OCI-LY7 (cell line): ENCODE measurements at places on chromosomes 16 and 17. TPM values are rescaled to one million over a fixed set of nuclear protein-coding genes. Genes with fewer than 3 reads are reported as not detected.

- DNase-seq: no peak
These were observed 3.4 kb downstream of the ANKRD40CL start for GRCh38 chr17:50763716-50764475.

DNA sequence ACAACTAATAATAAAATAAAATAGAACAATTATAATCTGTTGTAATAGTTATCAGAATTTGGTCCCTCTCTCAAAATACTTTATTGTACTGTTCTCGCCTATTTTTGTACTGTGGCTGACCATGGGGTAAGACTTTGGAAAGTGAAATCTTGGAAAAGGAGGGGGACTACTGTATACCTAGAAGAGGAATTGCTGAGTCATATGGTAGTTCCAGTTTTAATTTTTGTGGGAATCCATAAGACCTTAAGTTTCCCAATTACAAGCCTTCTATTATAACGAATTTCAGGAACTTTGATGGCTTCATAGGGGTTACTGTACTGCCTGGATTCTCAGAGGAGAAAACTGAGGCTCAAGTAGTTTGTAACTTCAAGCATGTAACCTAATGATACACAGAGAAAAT lies 35.5 kb downstream of the TNRC6A start:
- no peak for DNase-seq

ARL5C gene
- 0.65 and 0.68 TPM in 2 replicates for total RNA-seq

DNA sequence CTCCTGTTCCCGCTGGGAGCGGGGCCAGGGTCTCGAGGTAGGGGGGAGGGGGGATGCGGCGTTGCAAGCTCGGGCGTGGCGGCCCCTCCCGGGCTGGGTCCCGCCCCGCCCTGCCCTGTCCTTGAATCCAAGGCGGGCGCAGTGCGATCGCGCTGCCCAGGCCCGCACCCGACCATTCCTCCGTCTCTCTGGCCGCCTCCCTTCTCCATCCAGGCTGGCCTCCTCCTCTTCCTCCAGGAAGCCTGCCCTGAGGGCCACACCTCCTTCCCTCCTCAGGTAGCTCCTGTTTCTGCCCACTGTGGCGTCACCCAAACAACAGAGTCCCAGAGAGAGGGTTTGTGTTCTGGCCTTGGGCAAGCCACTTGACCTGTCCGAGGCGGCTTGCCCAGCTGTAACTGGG lies 43.0 kb upstream of the TAC4 start:
- DNase-seq: no peak

SHCBP1 gene
- total RNA-seq: 49.5 and 49.6 TPM in 2 replicates

GRCh38 chr16:2779978-2780898 lies 3.2 kb upstream of the ELOB start:
- no peak for DNase-seq

- DNase-seq: no peak
These were observed 2.5 kb downstream of the ITGAE start for GRCh38 chr17:3798273-3799180.

KRT12 gene
- total RNA-seq: not detected in 2 replicates

GRCh38 chr17:27980043-27980442 lies 62.4 kb upstream of the NLK start:
- DNase-seq: no peak

SMIM5 gene
- not detected in 2 replicates for total RNA-seq

DNA sequence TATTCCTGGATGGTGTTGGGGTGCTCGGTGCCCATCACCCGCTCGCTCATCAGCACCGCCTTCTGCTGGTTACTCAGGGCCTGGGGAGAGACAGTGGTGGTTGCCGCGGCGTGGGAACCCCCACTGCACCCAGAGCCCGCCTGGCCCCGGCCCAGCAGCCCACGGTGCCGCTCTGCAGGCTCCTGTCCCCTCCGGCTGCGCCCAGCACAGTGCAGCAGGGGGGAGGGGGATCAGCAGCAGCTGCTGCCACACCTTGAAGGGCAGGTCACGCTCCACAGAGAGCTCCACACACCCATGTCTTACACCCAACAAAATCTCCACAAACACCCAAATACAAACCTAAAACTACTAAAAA lies 18.8 kb downstream of the CLUH start:
- DNase-seq: no peak

DNA sequence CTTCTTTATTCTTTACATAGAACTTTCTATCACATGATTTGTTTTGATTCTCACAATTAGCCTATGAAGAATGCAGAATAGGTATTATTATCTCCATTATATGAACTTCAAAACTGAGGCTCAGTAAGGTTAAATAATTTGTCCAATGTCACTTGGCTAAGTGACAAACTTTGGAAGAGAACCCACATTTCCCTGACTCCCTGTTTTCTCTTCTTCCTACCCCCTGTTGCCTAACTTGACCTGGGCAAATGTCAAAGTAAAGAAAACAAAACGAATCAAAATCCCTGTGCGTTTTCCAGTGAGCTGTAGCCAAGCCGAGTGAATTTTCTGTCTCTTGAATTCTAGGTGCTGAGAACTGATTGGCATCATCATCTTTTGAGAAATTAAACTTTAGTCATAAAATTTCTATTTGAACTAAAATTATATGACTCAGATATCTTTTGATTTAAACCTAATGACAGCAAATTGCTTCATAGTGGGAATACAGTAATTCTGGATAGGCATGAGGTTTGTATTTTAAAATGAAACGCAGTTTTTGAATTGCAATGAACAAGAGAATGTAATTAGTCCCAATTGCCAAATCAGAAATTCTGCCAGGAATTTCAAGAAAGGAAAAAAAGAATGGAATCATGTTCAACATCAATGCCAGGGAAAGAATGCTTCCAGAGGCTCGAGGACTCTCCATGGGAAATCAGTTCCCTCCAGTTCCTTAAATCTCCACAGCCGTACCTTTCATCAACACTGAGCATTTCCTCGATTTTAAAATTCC lies 4.6 kb upstream of the NACA2 start:
- DNase-seq: no peak

DNA sequence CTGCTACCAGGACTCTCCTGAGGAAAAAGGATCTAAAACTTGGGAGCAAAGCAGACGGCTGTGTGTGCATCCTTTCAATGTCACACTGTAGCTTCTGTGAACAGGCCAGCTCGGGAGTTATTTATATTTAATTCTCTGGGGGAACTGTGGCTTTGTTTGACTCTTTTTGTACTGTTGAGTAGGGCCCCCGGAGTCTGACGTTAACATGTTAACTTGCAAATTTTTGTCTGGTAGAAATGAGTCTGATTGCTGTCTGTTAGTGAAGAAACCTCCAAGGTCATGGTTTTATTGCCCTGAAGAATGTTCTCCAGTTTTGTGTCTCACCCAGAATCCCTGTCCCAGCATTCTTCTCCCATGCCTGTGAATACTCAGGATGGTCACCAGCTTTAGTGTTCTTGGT lies 14.2 kb upstream of the KCNG4 start:
- no peak for DNase-seq

GRCh38 chr16:21226749-21227148 lies 6.8 kb upstream of the ANKS4B start:
- DNase-seq: no peak

GRCh38 chr17:64707050-64707591 lies 45.0 kb upstream of the SMURF2 start:
- DNase-seq: no peak

KRT16 gene
- not detected in 2 replicates for total RNA-seq

DNA sequence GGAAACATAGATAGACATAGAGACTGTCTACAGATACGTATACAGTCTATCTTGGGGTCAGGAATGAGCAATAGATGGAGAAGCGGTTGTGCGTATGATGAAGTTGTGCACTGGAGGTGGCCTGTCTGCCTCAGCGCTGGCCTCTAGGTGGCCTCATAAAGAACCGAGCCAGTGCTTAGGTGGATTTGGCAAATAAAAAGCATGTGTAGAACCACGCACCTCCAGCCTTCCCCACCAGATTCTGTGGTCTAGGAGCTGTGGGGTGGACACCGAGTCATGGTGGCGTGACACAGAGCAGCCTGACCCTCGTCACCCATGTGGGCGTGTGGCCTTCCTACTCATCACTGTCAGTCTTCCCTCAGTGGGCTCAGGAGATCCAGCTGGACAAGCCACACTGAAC lies 34.0 kb downstream of the PGS1 start:
- DNase-seq: no peak

ZNF287 gene
- 7.0 and 9.1 TPM in 2 replicates for total RNA-seq

ARHGAP23 gene
- 14.6 and 16.3 TPM in 2 replicates for total RNA-seq

- DNase-seq: no peak
These were observed 21.3 kb downstream of the FBXL20 start for GRCh38 chr17:39380144-39380543.

GRCh38 chr16:66513111-66513723 lies 36.7 kb downstream of the TK2 start:
- DNase-seq: no peak

ITGAX gene
- not detected in 2 replicates for total RNA-seq

CAMKK1 gene
- total RNA-seq: 2.7 and 3.5 TPM in 2 replicates

CCDC40 gene
- not detected in 2 replicates for total RNA-seq

DNA sequence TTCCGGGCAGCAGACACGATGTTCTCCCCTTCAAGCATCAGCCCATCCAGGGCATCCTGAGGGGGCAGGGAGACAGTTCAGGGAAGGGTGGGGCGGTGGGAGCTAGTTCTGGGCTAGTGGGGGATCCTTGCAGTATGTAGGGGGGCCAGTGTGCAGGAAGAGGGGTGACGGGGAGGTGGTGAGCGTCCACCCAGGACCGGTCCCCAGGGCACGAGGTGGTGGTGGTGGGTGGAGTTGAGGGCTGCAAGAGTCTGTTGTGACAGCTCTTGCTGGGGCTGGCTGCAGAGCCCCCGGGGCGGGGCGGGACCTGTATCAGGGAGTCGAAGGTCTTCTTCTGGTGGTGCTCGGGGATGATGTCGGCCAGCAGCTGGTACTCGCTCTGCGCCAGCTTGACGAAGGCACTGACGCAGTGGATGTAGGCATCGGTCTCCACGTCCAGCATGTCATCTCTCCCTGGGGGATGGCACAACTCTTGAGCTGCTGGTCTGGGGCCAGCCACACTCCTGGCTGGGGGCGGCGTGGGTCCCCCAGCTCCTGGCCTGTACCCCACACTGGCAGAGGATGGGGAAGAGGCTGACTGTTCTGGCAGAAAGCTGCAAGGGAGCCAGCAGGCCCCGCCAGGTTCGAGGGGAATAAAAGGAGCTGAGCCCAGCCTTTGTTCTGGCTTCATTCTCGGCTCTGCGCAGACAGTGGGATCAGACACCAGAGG lies 10.0 kb downstream of the ZACN start:
- no peak for DNase-seq
